Activated CD8-positive, alpha-beta memory T cell treated with anti-CD3 and anti-CD28 coated beads, Interleukin-2, amount 10 ng/mL, durations not matched to agents 7 days and 5 days (primary cell): ENCODE measurements at places on chromosomes 16 and 17. TPM values are rescaled to one million over a fixed set of nuclear protein-coding genes. Genes with fewer than 3 reads are reported as not detected.

The DHRS7C gene
- not detected for total RNA-seq

The NAT9 gene
- 34.5 TPM for total RNA-seq

The ANKRD40CL gene
- total RNA-seq = not detected

The TPSG1 gene
- not detected for total RNA-seq

The KRTAP4-1 gene
- total RNA-seq = not detected
